ENCODE measurements at places on chromosomes 2 and 18.

- no peak for DNase-seq
These were observed 9.3 kb downstream of the EIPR1 start for GRCh38 chr2:3368261-3368722.

DNA sequence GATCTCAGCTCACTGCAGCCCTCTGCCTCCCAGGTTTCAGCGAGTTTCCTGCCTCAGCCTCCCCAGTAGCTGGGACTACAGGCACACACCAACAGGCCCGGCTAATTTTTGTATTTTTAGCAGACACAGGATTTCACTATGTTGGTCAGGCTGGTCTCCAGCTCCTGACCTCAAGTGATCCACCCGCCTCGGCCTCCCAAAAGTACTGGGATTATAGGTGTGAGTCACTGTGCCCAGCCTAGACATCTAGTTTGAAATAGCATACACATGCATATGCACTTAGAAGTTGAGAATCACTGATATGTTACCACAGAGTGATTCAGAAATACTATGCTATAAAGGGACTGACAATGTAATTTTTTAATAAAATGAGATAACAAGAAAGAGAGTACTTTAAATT is 69.8 kb upstream of the CDKL4 start:
- DNase-seq, result no peak

GRCh38 chr2:221270806-221271205 is 301.3 kb downstream of the EPHA4 start:
- no peak for DNase-seq

DNA sequence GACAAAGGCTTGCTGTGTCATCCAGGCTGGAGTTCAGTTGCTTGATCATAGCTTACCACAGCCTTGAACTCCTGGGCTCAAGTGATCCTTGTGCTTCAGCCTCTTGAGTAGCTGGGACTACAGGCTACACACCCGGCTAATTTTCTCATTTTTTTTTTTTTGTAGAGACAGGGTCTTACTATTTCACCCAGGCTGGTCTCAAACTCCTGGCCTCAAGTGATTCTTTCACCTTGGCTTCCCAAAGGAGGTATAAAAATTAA is 178.0 kb downstream of the MTCL1 start:
- no peak for DNase-seq

GRCh38 chr2:46983065-46983801 is 67.6 kb upstream of the MCFD2 start:
- no peak for DNase-seq

DNA sequence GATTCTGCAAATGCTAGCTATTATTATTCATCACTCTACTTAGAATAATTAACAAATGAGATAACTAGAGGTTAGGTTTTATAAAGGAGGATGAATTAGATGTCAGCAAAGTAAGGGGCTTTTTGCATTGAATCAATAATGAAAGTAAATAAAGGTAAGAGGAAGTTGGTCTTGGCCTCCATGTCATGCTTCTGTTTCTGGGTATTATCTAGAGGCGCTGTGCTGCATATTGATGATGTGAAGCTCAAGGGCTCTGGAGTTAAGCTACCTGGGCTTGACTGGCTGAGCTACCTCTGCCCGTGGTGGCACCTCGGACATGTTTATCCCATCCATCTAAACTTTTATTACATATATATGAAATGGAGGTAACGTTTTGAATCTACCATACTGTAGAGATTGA is 350.9 kb downstream of the PARD3B start:
- no peak for DNase-seq

DNA sequence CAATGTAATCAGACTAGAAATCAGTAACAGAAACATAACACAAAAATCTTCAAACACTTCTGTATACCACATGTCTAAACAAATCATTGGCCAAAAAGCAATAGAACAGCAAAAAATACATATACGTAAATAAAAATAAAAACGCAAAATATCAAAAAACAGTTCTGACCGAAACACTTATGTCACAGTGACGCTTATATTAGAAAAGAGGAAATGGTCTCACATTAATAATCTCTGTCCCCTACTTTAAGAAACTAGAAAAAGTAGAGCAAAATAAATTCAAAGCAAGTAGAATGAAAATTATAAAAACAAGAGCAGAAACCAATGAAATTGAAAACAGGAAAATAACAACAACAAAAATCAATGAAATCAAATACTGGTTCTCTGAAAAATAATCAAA is 41.9 kb downstream of the TMEM131 start:
- no peak for DNase-seq

DNA sequence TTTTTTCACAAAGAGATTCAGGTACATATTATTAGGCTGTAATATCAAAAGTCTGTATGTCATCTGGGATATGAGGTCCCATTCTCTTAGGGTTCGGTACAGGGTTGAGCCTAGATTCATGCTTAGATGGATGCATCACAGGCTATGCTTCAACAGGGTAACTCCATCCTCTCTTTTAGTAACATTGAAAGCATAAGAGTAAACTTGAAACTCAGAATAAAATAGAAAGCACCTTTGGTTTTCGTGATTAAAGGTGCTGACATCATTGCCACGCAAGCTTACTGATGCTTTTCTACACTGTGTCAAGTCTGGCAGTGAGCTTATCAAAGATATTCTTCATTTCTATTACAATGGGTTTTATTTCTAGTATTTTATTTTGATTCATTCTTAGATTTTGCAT is 419.1 kb upstream of the DSEL start:
- DNase-seq, result no peak

DNA sequence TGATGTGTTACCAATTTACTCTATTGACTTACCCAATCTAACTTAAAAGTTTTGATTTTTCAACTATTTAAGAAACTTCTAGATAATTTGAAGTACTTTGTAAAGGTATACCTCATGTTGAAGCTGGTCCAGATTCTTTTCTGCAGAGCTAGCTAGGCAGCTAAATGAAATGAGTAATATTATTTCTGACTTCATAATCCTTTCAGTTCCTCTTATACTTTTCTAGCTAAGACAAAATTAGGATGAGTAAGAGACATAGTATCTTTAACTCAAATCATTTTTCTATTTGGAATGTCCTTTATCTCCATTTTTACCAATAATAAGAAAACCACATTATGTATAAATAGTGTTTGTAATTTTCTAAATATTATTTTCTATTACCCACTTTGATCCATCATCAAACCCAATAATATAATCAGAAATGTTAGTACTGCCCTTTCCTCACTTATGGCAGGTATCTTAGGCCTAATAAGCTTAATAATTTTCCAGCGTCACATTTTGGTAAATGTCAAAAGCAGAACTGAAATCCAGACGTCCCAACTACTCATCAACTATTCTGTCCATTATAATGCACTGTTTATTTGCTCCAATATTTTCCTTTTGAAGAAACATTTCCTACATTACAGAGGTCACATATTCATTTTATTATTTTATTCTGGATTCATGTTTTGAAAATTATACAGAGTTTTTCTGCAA is 456.6 kb downstream of the THSD7B start:
- no peak for DNase-seq

GRCh38 chr2:17401096-17401495 is 117.1 kb downstream of the RAD51AP2 start:
- DNase-seq, result no peak

DNA sequence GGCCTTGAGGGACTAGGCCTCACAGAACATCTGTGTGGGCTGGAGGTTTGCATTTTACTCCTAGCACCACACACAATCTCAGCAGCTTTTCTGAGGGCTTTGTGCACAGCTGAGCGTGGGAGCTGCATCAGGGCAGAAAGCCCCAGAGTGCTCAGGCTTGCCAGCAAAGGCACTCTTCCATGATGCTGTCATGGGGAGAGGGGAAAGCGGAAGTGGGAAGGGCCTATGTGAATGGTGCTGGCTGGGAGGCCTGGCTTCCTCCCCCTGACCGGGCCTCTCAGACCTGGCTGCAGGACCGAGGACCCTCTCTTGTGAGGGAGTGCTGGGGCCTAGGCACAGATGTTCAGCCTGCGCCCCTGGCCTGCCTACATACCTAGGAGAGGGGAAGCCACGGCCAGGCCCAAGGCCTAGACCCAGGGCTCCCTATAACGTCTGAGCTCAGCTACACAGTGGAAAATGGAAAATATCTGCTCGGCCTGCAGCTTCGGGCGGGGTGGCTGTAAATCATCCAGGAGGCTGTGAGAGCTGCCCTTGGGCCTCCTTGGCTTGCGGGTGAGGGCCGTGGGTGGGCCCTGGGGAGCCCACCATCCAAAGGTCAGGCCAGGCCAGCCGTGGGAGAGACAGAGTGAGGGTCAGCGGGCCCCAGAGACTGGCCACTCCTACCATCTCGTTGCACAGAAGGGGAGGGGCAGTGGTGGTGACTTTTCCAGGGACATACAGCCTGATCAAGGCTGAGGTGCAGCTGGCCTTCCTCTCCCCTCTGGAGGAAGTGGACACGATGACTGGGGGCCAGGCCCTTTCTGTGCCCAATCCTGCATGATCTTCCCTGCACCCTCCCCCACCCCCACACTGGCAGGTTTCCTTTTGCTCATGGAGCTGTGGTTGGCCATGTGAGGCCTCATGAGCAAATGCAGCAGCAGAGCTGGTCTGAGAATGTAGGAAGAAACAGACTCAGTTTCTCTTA is 22.8 kb downstream of the GLI2 start:
- no peak for DNase-seq

DNA sequence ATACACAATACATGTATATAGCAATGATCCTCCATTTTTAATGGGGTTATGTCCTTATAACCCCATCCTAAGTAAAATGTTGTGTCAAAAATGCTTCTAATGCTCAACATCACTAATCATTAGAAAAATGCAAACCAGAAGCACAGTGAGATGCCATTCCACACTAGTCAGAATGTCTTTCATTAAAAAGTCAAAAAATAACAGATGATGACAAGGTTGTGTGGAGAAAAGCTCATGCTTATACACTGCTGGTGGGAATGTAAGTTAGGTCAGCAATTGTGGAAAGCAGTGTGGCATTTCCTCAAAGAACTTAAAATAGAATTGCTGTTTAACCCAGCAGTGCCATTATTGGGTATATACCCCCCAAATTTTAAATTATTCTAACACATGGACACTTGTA is 654.9 kb upstream of the CNTNAP5 start:
- no peak for DNase-seq

- DNase-seq, result no peak
These were observed 17.5 kb downstream of the UXS1 start for GRCh38 chr2:106176446-106177099.

- DNase-seq, result no peak
These were observed 5.7 kb downstream of the SCN3A start for GRCh38 chr2:165198181-165198580.

GRCh38 chr18:62435435-62436031 is 87.3 kb upstream of the ZCCHC2 start:
- DNase-seq, result no peak

DNA sequence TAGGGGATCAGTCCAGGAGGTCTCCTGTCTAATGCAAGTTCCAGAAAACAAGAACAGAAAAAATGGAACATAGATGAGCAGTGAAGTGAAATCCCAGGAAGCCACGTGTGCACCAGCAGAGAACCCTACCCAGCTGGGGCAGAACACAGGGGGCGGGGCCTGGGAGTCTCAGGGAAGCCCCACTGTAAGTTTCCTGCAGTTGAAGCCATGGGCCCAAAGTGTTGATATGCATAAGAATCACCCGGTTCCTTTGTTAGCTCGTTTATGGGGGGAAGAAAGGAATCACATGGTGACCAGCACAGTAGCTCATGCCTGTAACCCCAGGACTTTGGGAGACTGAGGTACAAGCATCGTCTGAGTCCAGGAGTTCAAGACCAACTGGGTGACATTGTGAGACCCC is 131.3 kb downstream of the INO80D start:
- no peak for DNase-seq

DNA sequence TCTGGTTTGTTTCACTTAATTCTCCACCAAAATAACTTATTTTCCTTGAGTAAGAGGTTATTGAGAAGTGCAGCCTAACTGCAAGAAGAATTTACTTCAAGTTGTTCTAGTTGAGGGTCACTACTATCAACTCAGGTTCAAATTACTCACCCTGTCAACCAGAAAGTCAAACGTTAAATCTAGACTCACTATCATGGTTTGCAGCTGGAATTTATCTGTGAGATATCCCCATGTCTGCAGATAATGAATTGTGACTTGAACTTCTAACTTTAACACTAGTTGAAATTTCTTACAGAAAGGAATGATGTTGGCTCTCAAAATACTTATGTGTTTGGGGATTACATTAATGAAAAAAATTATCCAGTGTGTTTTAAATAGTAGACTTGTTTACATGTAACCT is 1145.7 kb upstream of the NXPH2 start:
- no peak for DNase-seq

DNA sequence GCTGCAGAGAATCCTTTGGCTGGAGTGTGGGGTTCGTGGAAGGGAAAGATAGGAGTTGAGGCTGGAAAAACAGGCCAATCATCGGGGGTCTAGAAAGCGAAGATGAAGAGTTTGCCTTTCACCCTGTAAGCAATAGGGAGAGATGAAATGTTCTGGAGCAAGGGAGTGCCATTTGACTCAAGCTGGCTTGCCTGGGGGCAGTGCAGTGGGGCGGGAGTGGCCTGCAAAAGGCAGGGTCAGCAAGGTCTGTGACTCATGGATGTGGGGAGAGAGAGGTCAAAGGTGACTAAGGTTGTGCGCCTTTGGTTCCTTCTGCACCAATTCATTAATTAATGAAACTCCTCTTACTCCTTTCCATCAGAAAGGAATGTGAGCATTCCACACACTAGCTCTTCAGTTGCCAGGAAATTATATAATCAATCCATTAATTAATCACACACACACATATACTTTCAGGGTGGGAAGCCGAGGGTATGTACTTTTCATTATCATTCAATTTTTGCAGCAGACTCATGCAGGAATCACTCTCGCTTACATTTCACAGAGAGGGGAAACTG is 227.6 kb downstream of the MYCN start:
- DNase-seq, result no peak

DNA sequence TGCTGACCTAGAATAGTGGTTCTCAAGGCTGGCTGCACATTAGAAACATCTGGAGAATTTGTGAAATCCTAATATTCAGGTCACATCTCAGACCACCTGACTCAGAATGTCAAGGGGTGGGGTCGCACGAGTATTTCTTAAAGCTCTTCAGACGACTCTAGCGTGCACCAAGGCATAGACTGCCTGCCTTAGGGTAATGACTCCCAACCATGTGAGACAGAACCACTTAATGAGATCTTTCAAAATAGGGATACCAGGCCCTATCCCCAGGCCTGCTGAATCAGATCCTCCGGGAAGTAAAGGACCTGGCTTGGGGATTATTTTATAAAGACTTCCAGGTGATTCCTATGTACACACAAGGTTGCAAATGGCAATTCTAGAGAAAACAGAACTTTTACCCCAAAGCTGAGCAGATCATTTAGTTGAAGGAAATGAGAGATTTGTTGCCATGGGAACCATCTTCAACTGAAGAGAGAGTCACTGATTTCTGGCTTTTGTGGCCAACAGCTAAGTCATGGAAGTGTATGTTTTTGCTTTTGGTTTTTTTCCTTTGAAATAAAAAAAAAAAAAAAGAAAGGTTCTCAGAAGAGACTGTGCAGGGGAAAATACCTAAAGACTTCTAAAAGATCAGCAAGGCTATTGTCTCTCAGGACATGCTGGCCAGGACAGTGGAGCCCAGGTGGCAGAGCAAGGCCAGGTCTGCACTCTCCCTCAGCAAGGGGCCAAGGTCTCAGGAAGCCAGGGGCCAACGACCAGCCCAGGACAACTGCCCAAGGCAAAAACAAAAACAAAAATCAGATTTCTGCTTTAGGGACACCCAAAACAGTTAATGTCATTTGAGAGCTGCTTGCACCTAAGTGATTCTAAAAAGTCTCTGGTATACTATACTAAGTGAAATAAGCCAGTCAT is 15.3 kb upstream of the LOXHD1 start:
- no peak for DNase-seq

GRCh38 chr2:127449414-127449813 is 31.2 kb downstream of the PROC start:
- DNase-seq, result no peak

- DNase-seq, result peak; percentile 95
These were observed at the start of gene SGO2 for GRCh38 chr2:200525882-200526651. SGO2 (plus strand) TSS chr2:200526207; CDS start chr2:200532976, 6,769 bp downstream.

GRCh38 chr2:105822186-105822585 is 77.5 kb downstream of the NCK2 start:
- DNase-seq, result no peak

Measured in stimulated activated CD4-positive, alpha-beta T cell treated with anti-CD3 and anti-CD28 coated beads, Interleukin-12 subunit alpha, Interleukin-12 subunit beta, amount 100 ng/mL, for 48 hours (primary cell).